T-helper 17 cell (primary cell): ENCODE measurements at places on chromosomes 1 and 21.

DNA sequence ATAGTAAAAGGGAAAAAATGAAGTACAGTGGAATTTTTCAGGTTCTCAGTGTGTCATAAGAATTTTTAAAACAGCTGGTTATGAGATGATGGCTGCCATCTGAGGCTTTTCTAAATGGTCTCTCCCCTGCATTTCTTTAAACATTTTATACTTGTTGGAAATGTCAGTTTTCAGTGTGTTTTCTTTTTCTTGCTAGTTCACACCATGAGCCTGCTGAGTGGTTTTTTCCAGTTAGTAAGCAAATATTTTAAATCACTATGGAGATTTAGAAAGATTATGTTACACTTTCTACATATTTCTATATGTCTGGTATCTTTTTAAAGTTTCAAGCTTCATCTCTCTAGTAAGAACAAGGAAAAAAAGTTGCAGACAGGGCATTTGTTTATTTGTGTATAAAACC, 9.6 kb downstream of the RBM15 start:
- no peak overlapping the region for H3K27ac ChIP-seq
- no peak for DNase-seq
- no peak overlapping the region for H3K4me3 ChIP-seq
- peaks cover 45% of the 10 kb centered on the region for H3K4me1 ChIP-seq
- H3K27me3 ChIP-seq: no peaks in the 10 kb centered on the region

GRCh38 chr1:117321680-117322609, 45.3 kb upstream of the MAN1A2 start:
- no peak for DNase-seq
- peaks cover 51% of the 10 kb centered on the region for H3K27me3 ChIP-seq
- peaks cover 2% of the 10 kb centered on the region for H3K4me1 ChIP-seq
- H3K27ac ChIP-seq: no peak overlapping the region
- peaks cover 2% of the 10 kb centered on the region for H3K36me3 ChIP-seq

DNA sequence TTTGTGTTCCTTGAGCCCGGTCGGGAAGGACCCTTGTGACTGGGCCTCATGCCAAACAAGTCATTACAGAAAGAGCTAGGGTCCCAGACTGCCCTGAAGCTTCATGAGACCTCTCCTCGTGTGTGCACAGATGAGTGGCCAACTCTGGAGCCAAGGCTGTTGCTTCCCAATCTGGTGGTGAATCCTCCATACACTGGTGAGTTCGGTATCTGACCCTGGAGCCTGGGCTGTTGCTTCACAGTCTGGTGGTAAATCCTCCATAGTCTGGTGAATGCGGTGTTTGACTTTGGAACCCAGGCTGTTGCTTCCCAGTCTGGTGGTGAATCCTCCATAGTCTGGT, 737.8 kb downstream of the MATN1 start:
- no peak overlapping the region for H3K4me3 ChIP-seq
- DNase-seq: no peak
- H3K4me1 ChIP-seq: no peaks in the 10 kb centered on the region
- H3K27me3 ChIP-seq: peaks cover 33% of the 10 kb centered on the region

DNA sequence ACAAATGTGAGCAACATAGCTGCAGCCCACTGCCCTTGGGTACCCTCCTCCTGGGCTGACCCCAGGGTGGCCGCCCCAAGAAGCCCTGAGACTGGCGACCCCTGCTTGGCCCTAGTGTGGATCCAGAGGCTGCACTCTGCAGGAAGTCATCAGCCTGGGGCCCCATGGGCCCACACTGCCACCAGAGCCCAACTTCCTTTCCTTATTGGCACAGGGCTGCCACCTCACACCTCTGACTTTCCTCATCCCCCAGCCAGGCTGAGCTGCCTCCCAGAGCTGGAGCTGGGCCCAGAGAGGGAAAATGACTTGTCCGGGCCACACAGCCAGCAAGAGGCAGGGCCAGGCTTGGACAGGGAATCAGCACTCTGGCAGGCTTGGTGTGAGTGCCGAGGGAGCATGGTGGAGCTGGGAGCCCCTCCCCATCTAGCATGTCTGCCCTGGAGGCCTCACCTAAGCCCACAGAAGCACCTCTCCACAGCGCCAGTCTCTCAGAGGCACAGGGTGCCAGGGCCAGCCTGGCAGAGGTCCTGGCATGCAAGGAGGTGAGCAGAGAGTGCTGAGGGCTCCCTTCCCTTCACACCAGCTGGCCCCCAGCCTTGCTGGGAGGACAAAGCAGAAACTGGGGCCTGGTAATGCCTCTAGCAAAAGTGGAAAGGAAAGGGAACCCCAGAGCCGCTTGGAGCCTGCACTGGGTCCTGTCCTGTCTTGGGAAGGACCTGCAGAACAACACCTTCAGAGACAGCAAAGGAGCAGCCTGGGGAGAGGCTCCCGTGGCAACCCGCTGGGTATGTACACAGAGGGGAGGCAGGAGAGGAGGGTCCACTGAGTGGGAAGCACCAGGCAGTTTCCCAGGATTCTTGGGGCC, 3.2 kb downstream of the RAP1GAP start:
- H3K4me1 ChIP-seq: peaks cover 2% of the 10 kb centered on the region
- H3K4me3 ChIP-seq: no peak overlapping the region
- DNase-seq: no peak

GRCh38 chr21:42731264-42732032, 78.0 kb downstream of the PDE9A start:
- H3K4me1 ChIP-seq: peaks cover 22% of the 10 kb centered on the region
- H3K27me3 ChIP-seq: no peaks in the 10 kb centered on the region
- no peak for DNase-seq
- peaks cover 8% of the 10 kb centered on the region for H3K36me3 ChIP-seq
- no peak overlapping the region for H3K27ac ChIP-seq

DNA sequence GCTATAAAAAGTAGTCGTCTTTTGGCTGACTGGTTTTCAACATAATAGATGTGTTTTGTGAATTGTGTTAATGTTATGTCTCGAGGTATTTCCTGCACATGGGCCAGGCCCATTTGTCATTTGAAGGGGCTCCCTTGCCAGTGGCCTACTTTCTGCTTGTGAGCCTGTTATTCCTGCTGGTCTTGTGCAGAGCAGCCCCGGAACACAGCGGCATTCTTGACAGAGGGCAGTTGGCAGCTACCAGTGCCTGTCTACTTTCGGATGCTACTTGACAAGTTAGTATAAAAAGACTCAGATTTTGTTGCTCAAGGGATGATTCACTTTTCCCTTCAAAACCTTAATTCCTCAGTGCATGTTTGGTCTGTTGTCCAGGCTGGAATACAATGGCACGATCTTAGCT, 28.5 kb downstream of the PGM1 start:
- H3K36me3 ChIP-seq: no peaks in the 10 kb centered on the region
- H3K27ac ChIP-seq: peak overlapping the region; percentile 4
- H3K4me3 ChIP-seq: no peak overlapping the region
- no peak for DNase-seq
- peaks cover 6% of the 10 kb centered on the region for H3K4me1 ChIP-seq
- no peaks in the 10 kb centered on the region for H3K27me3 ChIP-seq

GRCh38 chr1:211420389-211420788, 71.6 kb downstream of the RD3 start:
- peaks cover 2% of the 10 kb centered on the region for H3K36me3 ChIP-seq
- no peak overlapping the region for H3K27ac ChIP-seq
- H3K4me3 ChIP-seq: no peak overlapping the region
- H3K4me1 ChIP-seq: peaks cover 10% of the 10 kb centered on the region
- H3K27me3 ChIP-seq: no peaks in the 10 kb centered on the region

- no peaks in the 10 kb centered on the region for H3K36me3 ChIP-seq
- no peak overlapping the region for H3K4me3 ChIP-seq
- DNase-seq: no peak
- H3K27me3 ChIP-seq: no peaks in the 10 kb centered on the region
- H3K4me1 ChIP-seq: peaks cover 18% of the 10 kb centered on the region
- no peak overlapping the region for H3K27ac ChIP-seq
These were observed 230.3 kb upstream of the SGIP1 start for GRCh38 chr1:66303646-66304045.

GRCh38 chr1:79264975-79265818, 258.7 kb upstream of the ADGRL4 start:
- no peaks in the 10 kb centered on the region for H3K27me3 ChIP-seq
- no peak overlapping the region for H3K4me3 ChIP-seq
- no peaks in the 10 kb centered on the region for H3K4me1 ChIP-seq
- no peaks in the 10 kb centered on the region for H3K36me3 ChIP-seq

DNA sequence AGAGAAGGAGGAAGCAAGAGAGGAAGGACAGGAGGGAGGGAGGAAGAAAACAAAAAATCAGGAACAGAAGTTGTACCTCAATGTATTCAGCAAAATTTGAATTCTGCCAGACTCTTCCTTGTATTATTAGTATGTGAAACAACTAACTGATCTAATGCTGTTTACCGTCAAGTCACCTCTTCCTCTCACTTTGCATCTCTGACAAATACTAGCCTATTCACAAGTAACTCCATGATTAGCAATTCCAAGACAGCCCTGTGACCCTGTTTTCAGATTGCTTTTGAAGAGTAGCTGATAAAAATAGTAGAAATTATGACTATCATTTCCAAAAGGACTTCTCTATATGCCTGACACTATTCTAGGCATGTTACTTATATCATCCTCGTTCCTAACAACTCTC, 445.4 kb downstream of the NEGR1 start:
- no peak overlapping the region for H3K27ac ChIP-seq
- H3K4me1 ChIP-seq: no peaks in the 10 kb centered on the region
- no peak for DNase-seq
- H3K27me3 ChIP-seq: no peaks in the 10 kb centered on the region

DNA sequence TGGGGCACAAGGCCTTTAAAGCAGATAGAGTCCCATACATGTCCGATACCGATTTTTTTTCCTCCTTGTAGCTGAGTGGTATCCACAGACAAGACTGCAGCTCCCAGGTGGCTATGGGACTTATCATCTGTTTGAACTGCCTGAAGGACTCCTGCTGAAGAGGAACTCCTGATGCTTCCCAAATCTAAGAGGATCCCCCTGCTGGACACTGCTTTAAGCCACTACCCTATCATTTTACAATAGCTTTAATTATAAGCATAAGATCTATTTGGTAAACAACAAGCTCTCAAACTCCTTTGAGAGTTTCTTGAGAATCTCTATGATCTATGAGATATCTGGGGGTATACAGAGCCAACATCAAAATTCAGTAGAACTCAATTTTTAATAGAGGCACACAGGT, 11.7 kb downstream of the NDC1 start:
- peaks cover 3% of the 10 kb centered on the region for H3K36me3 ChIP-seq
- no peak overlapping the region for H3K27ac ChIP-seq
- H3K27me3 ChIP-seq: no peaks in the 10 kb centered on the region
- no peak for DNase-seq
- no peak overlapping the region for H3K4me3 ChIP-seq
